ENCODE measurements at places on chromosomes 16 and 17.

GRCh38 chr16:84537491-84538151 lies 33.2 kb upstream of the MEAK7 start:
- no peak for DNase-seq

DNA sequence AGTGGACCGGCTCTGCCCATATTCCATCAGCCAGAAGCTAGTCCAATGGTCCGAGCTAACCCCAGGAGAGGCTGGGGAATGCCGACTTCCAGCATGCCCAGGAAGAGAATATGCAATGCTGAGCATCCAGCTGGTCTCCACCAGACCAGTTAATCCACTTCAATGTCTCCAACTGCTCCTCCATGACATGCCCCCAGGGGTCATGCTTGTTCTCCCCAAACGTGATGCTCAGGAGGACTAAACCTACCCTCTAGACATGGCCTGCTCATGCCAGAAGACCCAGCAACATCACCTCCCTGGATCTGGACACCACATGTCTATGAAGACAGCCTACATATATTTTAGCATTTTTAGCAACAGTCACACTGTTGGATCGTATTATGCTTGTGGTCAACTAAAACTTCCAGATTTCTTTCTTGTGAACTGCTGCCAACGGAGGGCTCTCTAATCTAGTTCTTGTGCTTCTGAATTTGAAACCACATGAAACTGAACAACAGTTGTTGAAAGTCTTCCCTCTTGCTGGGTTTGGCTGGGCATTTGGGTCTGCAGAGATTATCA lies 245.1 kb downstream of the SOX9 start:
- DNase-seq: no peak

GRCh38 chr17:44222112-44222869 lies 2.8 kb upstream of the UBTF start:
- peak; percentile 61 for DNase-seq

DNA sequence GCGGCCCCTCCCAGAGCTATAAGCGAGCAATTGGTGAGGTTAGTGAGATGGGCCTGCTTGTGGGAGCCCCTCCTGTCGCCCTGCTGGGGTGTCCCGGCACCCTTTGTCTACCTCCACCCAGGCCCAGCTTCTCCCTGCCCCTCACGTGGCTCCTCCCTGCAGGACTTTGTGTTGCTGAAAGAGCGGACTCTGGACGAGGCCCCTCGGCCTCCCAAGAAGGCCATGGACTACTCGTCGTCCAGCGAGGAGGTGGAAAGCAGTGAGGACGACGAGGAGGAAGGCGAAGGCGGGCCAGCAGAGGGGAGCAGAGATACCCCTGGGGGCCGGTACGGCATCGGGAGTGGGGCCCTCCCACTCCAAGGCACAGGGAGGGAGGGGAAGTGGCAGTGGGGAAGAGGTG lies 6.1 kb upstream of the C17orf107 start:
- no peak for DNase-seq

- DNase-seq: no peak
Measured at GRCh38 chr16:66065925-66066324, 300.6 kb upstream of the CDH5 start.
